Activated naive CD4-positive, alpha-beta T cell (primary cell): ENCODE measurements at places on chromosomes 4 and X.

- DNase-seq = no peak
Measured at GRCh38 chr4:137408527-137409177, 123.6 kb downstream of the PCDH18 start.

DNA sequence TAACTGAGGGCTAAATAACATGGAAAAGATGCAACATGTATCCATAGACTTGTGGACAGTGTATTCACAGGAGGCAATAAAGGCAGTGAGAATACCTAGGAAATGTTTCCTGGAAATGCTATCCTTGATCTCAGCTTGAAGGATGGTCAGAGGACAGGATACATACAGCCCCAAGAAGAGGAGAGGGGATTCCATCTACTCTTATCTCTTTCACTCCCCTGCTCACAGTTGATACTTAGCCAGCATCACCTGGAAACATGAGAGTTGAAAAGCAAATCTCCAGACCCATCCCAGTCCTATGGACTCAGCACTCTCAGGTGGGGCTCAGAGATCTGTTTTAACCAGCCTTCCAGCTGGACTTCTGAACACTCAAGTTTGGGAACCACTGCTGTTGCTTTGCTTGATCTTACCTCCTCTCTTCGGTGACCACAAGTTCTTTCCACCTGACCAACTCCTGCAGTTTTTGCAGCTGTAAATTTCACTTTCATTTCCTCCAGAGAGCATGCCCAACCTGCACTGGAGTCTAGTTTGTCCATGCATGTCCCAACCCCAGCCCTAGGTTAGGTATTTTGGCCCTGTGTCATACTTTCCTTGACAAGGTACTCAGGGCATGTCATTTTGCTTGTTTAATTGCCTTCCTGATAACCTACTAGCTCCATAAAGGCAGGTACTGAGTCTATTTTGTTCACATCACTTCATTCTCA, 10.4 kb downstream of the RELL1 start:
- no peak for DNase-seq

- DNase-seq = no peak
Measured at GRCh38 chr4:158046345-158046744, 126.5 kb downstream of the GASK1B start.

GRCh38 chr4:53122280-53123116, 243.4 kb downstream of the SCFD2 start:
- no peak for DNase-seq

DNA sequence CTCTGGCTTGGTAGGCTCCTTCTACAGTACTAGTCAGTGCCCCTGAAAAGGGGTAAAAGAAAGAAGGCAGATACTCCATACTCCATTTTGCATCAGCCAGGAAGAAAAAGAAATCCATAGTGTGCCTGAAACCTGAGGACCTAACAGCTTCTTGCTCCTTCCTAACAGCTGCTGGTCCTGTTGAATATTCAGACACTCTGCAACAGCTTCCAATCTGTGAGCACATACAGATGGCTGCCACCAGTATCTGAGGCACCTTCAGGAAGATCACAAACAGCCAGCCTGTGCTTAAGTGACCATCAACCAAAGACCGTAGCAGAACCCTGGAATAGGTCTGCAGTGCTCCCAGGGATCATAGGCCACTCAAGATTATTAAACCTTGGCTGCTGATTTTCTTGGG, 4.3 kb downstream of the GIMD1 start:
- DNase-seq = no peak

- no peak for DNase-seq
Measured at GRCh38 chr4:176123710-176124407, 58.2 kb downstream of the WDR17 start.

- no peak for DNase-seq
Measured at GRCh38 chrX:69289046-69289792, 124.0 kb upstream of the PJA1 start.
